ENCODE measurements at places on chromosomes 11 and 22.
A peak's percentile ranks its signal among the peaks of the same experiment; 100 is the strongest.

DNA sequence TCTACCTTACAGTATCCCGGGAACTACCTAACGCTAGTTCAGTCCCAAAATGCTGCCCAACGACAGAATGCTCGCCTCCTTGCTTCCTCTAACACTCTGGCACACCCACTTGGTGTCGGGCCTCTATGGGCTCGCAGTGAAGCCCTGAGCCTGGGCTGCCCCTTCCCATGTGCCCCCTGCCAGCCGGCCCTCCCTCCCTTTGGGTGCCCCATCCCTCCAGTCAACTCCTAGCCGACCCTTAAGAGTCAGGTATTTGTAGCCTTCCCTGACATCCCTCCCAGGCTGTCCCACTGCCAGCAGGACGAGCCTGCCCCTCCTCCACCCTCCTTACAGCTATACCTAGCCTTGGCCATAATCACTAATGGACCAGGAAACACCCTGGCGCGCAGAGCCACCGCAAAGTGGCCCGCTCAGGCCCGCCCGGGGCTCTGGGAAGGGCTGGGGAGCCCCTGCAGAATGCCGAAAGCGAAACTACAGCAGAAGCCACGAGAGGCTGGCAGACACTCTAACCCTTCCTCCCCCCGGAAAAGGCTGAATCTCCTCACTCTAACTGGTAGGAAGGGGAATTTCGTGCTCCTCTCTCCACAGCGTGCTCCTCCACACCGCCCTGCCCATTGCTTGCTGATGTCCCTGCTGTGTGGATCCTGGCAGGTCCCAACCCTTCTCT is 8.2 kb downstream of the CBX7 start:
- DNase-seq: peak; percentile 43

DNA sequence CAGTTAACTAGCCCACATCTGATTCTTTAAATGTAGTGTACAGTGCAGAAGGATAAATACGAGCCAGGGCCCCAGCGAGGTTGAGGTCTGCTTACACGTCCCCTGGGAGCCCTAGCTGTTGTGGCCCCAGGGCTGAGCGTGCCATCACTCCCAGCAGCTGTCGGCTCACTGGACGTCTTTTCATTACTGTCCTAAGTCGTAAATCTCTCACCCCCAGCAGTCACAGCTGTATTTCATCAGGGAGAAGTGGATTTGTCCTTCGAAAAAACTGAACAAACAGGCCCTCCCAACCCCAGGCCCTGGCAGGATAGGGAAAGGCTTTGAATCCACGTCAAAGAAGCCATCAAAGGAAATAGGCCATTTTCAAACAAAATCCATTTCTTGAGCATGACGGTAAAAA is 110.4 kb upstream of the CSNK2A3 start:
- DNase-seq: no peak

DNA sequence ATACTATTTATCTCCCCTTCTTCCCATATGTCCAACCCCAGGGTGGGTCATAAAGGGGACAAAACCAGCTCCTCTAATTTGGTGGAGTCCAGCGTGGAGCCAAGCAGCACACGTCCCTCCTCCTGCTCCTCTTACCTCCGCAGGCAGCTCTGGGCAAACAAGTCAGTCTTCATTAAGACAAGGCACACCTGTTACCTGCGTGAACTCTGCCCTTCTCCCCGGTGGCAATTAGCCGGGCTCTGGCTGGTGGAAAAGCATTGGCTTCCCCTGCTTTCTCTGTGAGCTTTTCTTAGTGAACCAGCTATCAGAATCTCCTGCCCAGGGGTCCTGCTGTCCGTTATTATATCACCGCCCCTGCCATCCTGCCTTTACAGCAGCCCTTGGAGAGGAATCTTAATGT is 418.7 kb upstream of the CADM1 start:
- no peak for DNase-seq

DNA sequence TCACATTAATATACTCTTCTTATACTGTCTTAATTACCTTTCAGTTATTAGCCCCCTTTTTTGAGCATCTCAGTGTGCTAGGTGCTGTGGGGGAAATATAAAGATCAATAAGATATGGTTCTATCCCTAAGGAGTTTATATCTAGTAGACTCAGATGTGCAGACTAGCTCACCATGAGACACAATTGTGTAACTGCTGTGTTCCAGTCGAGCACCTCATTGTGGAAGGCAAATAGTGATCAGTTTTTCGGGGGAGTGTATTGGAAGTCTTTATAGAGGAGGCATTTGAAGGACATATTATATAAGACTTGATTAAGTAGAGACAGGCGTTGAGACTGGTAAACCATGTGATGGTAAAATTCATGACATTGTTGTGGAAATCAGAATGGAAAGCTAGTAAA is 11.8 kb downstream of the PDE3B start:
- no peak for DNase-seq

DNA sequence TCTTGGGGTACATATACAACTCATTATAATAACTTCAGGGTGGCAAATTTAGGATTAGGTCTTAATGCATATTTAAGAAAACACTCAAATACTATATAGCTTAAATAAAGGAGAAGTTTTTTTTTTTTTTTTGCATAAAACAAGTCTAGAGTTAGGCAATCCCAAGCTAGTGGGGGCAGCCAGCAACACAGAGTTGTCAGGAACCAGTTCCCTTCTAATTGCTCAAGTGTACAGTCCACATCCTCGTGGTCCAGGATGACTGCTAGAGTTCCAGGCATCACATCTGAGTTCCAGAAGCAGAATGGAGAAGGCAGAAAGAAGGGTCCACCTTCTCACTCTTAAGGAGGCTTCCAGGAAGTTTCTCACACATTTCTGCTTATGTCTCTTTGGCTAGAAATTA is 261.9 kb upstream of the PLET1 start:
- DNase-seq: no peak

DNA sequence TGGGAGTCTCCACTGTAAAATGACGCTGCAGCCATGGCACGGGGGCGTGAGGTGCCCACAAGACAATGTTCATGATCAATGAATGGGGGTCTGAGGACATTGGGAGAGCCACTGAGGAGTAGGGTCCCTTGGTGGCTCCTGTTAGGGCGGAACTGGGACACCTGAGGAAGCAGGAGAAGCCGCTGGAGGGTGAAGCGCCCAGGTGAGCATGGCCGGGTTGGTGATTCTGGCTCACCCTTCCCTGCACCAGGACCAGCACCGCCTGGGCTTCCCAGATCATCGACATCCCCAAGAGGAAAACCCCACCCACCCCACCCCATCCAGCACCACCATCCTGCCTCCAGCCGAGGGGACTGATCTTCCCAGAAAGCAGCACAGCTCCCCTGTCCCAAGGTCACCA is 30.6 kb downstream of the SHANK2 start:
- DNase-seq: no peak

DNA sequence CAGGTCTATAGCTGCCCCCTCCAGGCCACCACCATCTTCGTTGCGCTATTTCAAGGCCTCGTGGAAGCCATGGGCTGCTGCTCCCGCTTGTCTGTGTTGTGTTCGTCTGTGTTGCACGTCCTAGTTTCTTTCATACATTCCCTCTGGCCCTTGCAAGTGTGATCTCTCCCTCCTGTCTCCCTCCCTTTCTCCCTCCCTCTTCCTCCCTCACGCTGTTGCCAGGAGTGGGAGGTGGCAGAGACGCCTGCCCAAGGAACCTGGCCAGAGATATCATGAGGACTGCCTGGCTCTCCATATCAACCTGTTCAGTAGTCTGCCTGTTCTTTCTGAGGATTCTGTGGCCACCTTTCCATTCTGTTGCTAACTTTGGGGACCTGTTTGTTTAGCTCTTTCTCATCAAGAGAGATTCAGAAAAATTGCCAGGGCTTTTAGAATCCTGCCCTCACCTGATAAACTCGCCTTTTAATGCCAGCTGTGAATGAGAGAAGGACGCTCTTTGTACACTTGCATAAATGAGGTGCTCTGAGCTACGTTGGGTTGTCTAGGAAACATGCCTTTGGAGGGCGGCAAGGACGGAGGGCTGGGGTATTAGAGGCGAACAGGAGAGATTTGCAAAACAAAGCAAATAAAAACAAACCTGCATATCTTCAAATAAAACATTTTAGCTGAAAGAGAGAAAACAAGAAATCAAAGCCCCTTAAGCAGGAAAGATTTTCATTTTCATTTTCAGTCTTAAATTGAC is 185.2 kb downstream of the TBC1D22A start:
- no peak for DNase-seq

- no peak for DNase-seq
Measured at GRCh38 chr11:68980776-68981065, at the start of gene MRGPRD. Gene MRGPRD, minus strand, starts transcription at chr11:68980986. Its CDS starts 0 bp downstream, at chr11:68980986.

DNA sequence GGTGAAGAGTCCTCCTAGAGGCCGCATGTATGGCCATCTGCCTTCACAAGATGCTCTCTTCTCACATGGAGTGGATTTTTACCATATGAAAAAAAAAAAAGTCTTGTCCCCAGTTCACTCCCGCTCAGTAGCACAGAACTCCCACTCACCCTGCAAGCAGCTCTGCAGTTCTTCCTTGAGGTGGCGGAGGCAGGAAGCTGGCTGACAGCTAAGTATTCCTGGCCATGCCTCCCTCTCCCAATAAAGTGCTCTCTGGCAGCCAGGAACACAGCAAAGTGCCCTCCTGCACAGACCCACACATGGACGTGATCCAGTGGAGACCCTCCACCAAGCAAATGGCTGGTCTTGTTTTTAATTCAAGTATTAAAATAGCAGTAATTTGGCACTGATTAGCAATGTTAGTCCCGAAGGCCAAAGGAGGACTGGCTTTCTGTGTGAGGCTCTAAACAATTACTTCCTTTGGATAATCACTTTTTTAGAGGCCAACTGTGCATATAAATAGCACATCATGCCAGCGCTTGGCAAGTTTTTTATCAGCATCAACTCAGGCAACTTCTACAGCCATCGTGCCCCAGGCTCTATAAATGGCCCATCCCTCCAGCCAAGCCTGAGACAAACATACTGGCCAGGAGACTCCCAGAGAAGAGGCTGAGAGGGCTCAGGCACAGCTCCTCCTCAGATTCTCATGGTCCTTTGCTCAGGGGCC is 413.6 kb downstream of the OPCML start:
- no peak for DNase-seq

- DNase-seq: no peak
Measured at GRCh38 chr22:38107692-38108515, 2.6 kb downstream of the BAIAP2L2 start.

- peak; percentile 87 for DNase-seq
Measured at GRCh38 chr11:11444027-11444803, 91.2 kb upstream of the CSNK2A3 start.

Data from astrocyte of the hippocampus (primary cell).